ENCODE measurements at places on chromosomes 7 and 10.

DNA sequence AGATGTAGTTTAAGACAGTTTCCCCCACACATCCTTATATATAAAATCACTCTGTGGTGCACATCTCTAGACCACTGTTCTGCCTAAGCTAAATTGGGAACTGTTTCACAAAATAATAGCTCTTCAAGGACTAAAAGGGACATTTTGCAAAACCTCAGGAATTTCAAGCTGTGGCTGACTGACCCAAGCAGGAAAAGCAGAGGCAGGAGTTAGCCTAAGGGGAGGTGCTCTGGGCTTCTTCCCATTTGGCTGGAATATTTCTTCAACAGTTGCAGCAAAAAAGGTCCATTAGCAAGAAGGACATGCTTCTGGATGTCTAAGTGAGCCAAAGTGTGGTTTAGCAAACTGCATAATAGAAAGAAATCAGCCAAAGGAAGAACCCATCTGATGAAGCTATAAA, 551.2 kb upstream of the ANKRD30A start:
- no peak overlapping the region for H3K27ac ChIP-seq
- no peak overlapping the region for H3K4me3 ChIP-seq

GRCh38 chr10:34651416-34652195, 163.5 kb downstream of the PARD3 start:
- H3K4me3 ChIP-seq = no peak overlapping the region
- H3K27me3 ChIP-seq = peaks cover 6% of the 10 kb centered on the region
- H3K4me1 ChIP-seq = no peaks in the 10 kb centered on the region
- H3K36me3 ChIP-seq = no peaks in the 10 kb centered on the region
- no peak for DNase-seq
- no peak overlapping the region for H3K27ac ChIP-seq

DNA sequence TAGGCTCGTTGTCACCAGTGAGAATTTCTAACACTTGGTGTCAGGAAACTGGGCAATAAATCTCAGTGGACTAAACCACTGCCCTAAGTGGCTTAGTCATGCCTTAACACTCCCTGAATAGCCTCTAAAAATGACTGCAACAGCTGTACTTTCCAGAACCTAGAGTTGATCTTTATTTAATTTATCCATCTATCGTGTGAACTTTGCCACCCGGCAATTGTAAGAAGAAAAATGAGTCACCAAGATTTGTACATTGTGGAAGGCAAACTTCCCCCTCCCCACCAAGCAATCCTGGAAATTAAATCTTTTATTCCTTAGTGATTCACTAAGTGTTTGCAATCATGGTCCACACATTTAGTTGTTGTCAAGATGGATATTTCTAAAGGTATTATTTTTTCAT, 47.1 kb downstream of the NXPH1 start:
- no peak overlapping the region for H3K4me3 ChIP-seq
- H3K36me3 ChIP-seq = no peaks in the 10 kb centered on the region
- DNase-seq = no peak

DNA sequence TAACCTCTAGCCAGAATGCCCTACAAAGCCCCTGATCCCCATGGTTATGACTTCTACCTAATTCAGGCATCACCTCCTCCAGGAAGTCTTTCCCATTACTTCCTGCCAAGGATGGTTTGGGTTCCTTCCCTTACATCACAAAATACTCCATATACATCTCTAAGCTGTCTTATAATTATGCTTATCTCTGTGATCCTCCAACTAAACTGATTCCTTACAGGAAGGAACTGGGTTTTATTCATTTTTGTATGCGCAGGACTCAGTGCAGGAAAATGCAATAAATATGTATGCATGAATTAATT, 41.3 kb downstream of the PIP4K2A start:
- peaks cover 14% of the 10 kb centered on the region for H3K36me3 ChIP-seq
- no peaks in the 10 kb centered on the region for H3K27me3 ChIP-seq
- H3K4me3 ChIP-seq = peak overlapping the region; percentile 80
- peak overlapping the region; percentile 94 for H3K27ac ChIP-seq
- no peak for DNase-seq
- peaks cover 89% of the 10 kb centered on the region for H3K4me1 ChIP-seq

GRCh38 chr10:69732147-69732825, 69.4 kb upstream of the COL13A1 start:
- H3K4me1 ChIP-seq = peaks cover 8% of the 10 kb centered on the region
- H3K27ac ChIP-seq = no peak overlapping the region
- no peak for DNase-seq
- H3K27me3 ChIP-seq = peaks cover 44% of the 10 kb centered on the region
- H3K36me3 ChIP-seq = no peaks in the 10 kb centered on the region

Data from effector memory CD8-positive, alpha-beta T cell (primary cell).